Uterus (tissue), 4 donors: ENCODE measurements at places on chromosomes 11 and 22. TPM values are rescaled to one million over a fixed set of nuclear protein-coding genes. Genes with fewer than 3 reads are reported as not detected.

GLYAT gene
- not detected for total RNA-seq

BTBD18 gene
- not detected for total RNA-seq

PC gene
- 7.9 TPM for total RNA-seq

SEPTIN3 gene
- total RNA-seq, result not detected

- no peak for DNase-seq
Observed at GRCh38 chr11:93322207-93322606, 8.3 kb upstream of the DEUP1 start.

DNA sequence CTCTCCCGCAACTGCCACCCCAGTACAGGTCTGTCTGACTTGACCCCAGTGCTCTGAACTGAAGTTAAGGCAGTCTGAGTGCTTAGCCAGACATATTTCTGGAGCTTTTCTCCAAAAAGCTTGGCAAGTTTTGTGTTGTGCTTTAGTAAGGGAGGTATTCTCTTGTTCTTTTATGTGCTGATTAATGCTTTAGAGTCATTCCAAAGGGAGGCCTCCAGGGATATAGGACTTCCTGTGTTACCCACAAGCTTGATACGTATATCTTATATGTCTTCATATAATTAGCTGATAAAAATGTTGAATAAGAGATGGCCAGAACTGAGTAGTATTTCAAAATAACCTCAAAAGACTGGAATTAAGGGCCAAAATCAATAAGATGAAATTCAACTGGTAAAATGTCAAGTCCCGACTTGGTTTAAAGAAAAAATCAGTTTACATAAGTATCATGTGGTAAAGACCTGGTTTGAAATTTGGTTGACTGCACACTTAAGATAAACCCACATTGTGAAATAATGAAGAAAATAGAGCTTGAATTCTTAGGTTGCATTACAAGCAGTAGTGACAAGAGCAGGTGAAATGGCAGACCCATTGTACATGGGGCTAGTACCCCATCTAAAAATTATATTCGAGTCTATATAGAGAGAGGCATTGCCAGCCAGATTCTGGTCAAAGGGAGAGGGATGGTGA, 226.9 kb downstream of the SNX19 start:
- DNase-seq, result no peak

DNA sequence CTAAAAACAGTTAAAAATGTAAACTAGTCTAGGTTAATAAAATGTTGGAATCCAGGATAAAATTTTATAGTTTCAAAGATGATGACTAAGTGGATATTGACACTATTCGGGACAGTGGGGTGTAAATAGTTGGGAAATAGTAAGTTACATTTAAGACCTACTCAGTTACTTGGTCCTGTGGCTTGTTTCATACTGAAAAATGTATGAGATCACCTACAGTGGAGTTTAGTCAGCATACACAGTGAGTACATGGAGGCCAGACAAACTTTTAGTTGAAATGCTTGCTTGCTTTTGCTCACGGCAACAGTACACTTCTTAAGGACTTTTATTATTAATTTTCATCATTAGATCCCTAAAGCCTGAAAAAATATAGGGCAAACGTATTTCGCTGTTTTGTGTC, 16.1 kb downstream of the TRIM22 start:
- no peak for DNase-seq

GRCh38 chr22:29872989-29873388, 10.0 kb upstream of the MTMR3 start:
- DNase-seq, result no peak

GRCh38 chr11:1400317-1401170, 10.8 kb downstream of the BRSK2 start:
- DNase-seq, result no peak

DNA sequence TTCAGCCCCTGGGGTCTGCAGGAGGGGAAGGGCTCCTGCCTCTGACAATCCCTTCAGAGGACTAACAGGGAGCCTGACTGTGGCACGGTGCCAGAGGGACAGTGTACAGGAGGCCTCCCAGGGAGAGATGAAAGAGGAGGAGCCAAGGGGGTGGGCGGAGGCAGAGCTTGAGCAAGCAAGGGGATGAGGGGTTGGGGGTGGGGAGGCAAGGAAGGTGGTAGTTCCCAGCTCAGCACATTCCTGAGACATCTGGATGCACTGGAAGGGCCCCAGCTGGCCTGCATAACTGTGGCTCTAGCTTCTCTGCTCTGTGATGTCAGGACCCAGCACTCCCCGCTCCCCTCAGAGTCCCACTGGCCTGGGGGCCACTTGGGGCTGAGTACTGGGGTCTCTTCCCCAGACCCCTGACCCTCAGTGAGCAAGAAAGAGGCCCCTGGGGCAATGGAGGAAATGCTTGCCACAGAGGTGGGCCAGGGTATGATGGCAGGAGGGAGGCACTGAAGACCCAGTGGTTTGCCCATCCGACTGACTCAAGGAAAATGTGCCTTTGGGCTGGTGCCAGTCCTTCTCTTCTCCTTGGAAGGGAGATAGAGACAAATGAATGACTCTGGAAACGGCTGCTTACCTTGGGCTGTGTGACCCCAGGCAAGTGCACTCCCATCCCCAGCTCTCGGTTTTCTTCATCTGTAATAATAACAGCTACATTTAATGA, 13.3 kb downstream of the CREB3L1 start:
- peak; percentile 96 for DNase-seq

- DNase-seq, result no peak
Observed at GRCh38 chr22:33570110-33570509, 350.2 kb downstream of the LARGE1 start.

GRCh38 chr11:89613911-89614310, 96.2 kb upstream of the TRIM77 start:
- DNase-seq, result no peak

DNA sequence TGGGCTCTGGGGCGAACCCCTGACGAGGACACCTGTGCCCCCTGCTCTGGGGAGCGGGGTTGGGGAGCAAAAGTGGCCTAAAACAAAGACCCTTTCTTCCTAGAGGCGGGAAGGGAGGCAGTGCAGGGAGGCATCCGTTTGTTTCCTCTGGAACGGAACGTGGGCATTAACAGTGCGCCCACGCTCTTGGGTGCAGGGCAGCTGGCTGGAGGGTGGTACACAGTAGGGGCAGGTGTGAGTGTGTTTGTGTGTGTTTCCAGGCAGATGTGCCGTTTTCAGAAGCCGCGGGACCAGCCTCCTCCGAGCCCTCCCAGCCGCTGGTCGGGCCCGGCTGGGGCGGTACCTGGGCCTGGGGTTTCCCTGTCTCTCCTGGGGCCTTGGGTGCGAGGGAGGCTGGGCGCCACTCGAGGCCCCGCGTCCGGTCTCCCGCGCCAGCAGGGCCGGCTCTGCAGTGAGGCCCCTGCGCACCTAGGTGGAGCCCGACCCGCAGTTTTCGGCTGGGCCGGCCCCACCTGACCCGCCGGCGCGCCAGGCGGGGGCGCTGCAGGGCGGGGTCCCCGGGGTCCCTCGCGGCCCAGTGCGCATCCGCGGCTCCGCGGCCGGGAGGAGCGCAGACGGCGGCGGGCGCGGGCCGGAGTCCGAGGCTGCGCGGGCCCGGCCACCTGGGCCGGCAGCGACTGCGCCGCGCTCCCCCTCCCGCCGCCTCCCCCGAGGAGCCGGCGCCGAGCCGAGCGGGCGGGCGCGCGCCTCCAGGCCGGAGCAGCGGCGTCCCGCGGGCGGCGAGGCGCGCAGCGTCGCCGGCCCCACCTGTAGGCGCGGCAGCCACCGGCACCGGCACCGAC, 1252.7 kb downstream of the BRD1 start:
- peak; percentile 31 for DNase-seq

- DNase-seq, result no peak
Observed at GRCh38 chr11:20444535-20444934, 57.0 kb downstream of the PRMT3 start.

GRCh38 chr11:88175569-88176075, 379 bp upstream of the RAB38 start:
- no peak for DNase-seq

GRCh38 chr22:39155421-39155820, 2.9 kb upstream of the CBX7 start:
- DNase-seq, result no peak

GRCh38 chr22:45014654-45015053, 4.8 kb upstream of the PHF21B start:
- no peak for DNase-seq
